ENCODE measurements at places on chromosomes 6 and 20. TPM values are rescaled to one million over a fixed set of nuclear protein-coding genes. Genes with fewer than 3 reads are reported as not detected.

GRCh38 chr6:148700047-148700715 lies 46.6 kb upstream of the UST start:
- no peak for DNase-seq

DNA sequence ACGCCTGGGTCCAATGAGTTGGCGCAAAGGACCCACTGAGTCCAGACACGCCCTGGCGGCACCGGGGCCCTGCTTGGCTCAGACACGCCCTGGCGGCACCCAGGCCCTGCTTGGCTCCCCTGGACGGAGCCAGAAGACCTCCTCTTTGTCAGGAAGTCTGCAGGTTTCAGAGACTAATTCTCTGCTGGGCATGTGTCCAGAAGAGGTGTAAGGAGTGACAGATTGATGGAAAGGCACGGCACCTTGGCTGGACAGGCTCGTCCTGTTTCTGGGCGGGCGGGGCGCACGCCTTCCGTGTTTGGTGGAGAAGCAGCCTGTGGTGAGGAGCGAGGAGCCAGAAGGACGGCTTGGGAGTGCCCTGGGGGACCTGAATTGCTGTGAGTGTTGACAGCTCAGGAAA lies 23.1 kb upstream of the DACT2 start:
- no peak for DNase-seq

DNA sequence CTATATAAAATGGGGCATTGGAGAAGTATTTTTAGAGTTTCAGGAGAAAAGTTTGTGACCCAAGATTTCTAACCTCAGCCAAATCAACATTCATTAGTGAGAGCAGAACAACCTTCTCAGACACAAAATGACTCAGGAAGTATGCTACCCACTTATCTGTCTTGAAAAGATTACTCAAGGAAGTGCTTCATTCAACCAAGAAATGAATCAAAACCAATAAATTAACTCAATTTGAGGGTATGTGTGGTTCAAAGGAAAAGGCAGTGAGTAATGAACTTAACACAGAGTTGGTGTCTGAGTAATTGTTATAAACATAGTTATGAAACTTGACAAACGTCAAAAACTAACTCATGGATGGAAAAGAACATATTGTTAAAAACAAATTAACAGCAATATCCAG lies 227.6 kb downstream of the HAO1 start:
- no peak for DNase-seq

DNA sequence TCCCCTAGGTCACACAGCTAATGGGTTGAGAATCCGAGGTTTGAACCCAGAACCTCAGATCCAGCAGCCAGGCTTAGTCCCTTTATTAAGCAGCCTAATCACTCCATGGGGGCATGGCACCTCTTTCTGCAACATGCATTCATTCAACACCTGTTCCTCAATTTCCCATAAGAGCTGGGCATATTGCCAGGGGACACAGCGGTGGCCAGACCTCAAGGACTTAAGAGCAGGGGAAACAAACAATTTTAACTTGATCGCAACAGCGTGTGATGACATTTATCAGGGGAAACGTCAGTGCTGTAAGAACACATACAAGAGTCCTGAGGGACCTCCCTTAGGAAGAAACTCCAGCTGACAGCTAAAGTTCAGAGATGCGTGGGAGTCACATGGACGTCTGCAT lies 267.4 kb upstream of the CDH4 start:
- no peak for DNase-seq

DNA sequence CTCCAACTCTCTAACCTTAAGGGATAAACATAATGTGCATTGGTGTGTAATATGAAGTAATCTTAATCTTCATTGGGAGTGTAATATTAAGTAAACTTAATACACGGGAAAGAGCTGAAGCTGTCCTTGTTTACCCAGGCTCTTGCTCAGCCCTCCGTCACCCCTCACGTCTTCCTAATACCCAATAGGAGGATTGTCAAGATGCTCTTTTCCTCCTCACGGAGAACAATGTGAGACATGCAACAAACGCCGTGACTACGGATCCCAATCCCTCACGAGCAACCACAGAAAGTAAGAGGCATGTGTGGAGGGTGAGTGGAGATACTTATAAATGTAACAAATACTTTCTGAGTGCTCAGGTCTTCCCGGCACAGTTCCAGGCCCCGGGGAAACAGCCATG lies 11.0 kb downstream of the KIF16B start:
- DNase-seq, result no peak

- no peak for DNase-seq
Measured at GRCh38 chr6:115882174-115882573, 178.5 kb downstream of the FRK start.

GRCh38 chr20:52614051-52614863 lies 357.9 kb upstream of the TSHZ2 start:
- no peak for DNase-seq

The CCN6 gene
- not detected for total RNA-seq

The GPR6 gene
- not detected for total RNA-seq
